Heart right ventricle (tissue), 16 donors: ENCODE measurements at places on chromosomes 4 and X. TPM values are rescaled to one million over a fixed set of nuclear protein-coding genes. Genes with fewer than 3 reads are reported as not detected.

Gene RADX
- 0.65 TPM for total RNA-seq

- no peak overlapping the region for H3K4me3 ChIP-seq
- no peak overlapping the region for H3K27ac ChIP-seq
- no peaks in the 10 kb centered on the region for H3K27me3 ChIP-seq
- no peaks in the 10 kb centered on the region for H3K36me3 ChIP-seq
- H3K4me1 ChIP-seq, result no peaks in the 10 kb centered on the region
Measured at GRCh38 chr4:146342600-146343192, 128.4 kb downstream of the REELD1 start.

- no peak overlapping the region for H3K27ac ChIP-seq
- no peaks in the 10 kb centered on the region for H3K27me3 ChIP-seq
- H3K4me3 ChIP-seq, result no peak overlapping the region
- DNase-seq, result no peak
- no peaks in the 10 kb centered on the region for H3K4me1 ChIP-seq
- no peaks in the 10 kb centered on the region for H3K36me3 ChIP-seq
Measured at GRCh38 chr4:145791988-145792387, 112.0 kb downstream of the C4orf51 start.

- H3K4me3 ChIP-seq, result no peak overlapping the region
- DNase-seq, result no peak
- no peaks in the 10 kb centered on the region for H3K4me1 ChIP-seq
- no peaks in the 10 kb centered on the region for H3K27me3 ChIP-seq
- H3K36me3 ChIP-seq, result no peaks in the 10 kb centered on the region
Measured at GRCh38 chrX:28120072-28120471, 138.8 kb upstream of the DCAF8L1 start.

DNA sequence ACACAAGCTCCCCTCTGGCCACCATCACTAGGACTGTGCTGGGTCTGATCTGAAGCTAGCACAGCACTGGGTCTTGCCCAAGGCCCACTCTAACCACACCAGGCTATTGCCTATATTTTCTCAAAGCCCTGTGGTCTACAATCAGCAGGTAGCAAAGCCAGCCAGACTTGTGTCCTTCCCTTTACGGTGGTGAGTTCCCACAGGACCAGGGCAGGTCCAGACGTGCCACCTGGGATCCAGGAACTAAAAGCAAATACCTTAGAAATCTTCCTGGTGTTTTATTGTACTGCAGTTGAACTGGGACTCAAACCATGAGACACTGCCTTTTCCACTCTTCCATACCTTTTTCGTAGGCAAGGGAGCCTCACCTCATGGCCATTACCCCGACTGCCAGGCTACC is 9.0 kb upstream of the MAGEC2 start:
- H3K27ac ChIP-seq, result no peak overlapping the region
- no peaks in the 10 kb centered on the region for H3K36me3 ChIP-seq
- H3K27me3 ChIP-seq, result no peaks in the 10 kb centered on the region
- DNase-seq, result no peak
- H3K4me3 ChIP-seq, result no peak overlapping the region
- no peaks in the 10 kb centered on the region for H3K4me1 ChIP-seq

- H3K27me3 ChIP-seq, result no peaks in the 10 kb centered on the region
- H3K36me3 ChIP-seq, result peaks cover 83% of the 10 kb centered on the region
- H3K4me1 ChIP-seq, result peaks cover 9% of the 10 kb centered on the region
- DNase-seq, result no peak
- no peak overlapping the region for H3K4me3 ChIP-seq
- no peak overlapping the region for H3K27ac ChIP-seq
Measured at GRCh38 chr4:143207555-143207954, 22.8 kb downstream of the USP38 start.
